ENCODE measurements at places on chromosomes 7 and 10.
A peak's percentile ranks its signal among the peaks of the same experiment; 100 is the strongest.

DNA sequence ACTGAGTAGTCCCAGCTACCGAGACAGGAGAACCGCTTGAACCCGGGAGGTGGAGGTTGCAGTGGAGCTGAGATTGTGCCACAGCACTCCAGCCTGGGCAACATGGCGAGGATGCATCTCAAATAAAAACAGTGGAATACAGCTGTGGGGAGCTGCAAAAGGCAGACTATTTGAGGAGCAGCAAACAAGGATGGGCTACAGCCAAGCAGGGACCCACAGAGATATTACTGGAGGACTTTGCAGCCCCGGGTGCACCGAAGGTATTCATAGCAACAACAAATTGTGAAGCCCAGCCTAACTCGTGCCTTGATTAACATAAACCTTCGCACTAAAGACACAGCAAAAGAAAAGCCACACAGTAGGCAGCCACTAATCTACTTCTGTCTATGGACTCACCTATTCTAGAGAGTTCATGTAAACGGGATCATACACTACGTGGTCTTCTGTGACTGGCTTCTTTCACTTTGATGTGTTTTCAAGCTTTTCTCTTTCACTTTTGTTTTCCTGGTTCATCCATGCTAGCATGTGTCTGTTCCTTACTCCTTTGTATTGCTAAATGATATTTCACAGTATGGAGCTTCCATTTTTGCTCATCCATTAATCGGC lies 34.0 kb downstream of the PODXL start:
- no peak for DNase-seq

GRCh38 chr10:44195112-44196007 lies 189.5 kb downstream of the CXCL12 start:
- DNase-seq: peak; percentile 94

GRCh38 chr7:149814494-149814893 lies 23.7 kb upstream of the ZNF862 start:
- no peak for DNase-seq

DNA sequence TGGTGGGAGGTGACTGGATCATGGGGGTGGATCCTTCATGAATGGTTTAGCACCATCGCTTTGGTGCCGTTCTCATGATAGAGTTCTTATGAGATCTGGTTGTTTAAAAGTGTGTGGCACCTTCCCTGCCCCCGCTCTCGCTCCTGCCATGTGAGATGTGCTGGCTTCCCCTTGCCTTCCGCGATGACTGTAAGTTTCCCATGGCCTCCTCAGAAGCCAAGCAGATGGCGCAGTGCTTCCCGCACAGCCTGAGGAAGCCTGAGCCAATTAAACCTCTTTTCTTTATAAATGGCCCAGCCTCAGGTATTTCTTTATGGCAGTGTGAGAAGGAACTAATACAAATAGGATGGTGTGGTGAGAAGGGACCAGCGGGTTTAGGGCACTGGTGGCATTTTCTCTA lies 243.3 kb upstream of the CELF2 start:
- DNase-seq: no peak

Data from adipocyte (in vitro differentiated cells).